ENCODE measurements at places on chromosomes 1 and 21. TPM values are rescaled to one million over a fixed set of nuclear protein-coding genes. Genes with fewer than 3 reads are reported as not detected.

DNA sequence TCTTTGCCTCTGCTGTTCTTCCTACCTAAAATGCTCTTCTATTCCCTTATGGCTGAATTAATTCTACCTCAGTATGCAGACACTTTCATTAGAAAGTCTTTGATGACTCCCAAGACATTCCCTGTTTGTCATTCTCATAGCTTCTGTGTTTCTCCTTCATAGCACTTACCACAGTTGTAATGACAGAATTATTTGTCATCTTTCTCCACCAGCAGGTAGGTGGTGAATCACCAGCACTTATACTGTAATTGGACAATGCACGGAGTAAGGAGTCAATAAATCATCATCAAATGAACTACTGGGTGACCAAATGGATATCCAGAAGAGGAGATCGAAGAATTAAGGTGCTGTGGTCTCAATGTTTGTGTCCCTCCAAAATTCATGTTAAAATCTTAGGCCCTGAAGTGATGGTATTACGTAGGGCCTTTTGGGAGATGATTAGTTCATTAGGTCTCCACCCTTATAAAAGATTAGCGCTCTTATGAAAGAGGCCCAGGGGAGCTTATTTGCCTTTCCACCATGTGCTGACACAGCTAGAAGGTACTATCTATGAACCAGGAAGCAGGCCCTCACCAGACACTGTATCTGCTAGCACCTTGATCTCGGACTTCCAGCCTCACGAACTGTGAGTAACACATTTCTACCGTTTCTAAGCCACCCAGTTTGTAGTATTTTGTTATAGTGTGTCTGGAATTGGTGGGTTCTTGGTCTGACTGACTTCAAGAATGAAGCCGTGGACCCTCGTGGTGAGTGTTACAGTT lies 2.4 kb upstream of the CCT8 start:
- DNase-seq = no peak

DNA sequence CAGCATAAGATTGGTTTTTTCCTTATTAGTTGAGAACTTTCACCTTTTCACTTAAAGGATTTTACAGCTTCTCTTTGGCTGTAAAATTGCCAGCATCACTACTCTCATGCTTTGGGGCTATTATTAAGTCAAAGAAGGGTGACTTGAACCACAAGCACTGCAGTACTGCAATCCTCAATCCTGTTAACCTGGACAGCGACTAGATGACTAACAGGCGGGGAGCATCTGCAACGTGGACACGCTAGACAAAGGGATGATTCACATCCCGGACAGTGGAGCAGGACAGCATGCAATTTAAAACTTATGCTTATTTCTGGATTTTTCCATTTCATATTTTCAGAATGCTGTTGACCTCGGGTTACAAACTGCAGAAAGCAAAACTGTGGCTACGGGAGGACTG lies 8.1 kb downstream of the ARV1 start:
- peak; percentile 38 for DNase-seq

KRTAP21-2 gene
- total RNA-seq = not detected

TRIM46 gene
- 4.7 TPM for total RNA-seq

LCE1B gene
- not detected for total RNA-seq
